ENCODE measurements at places on chromosomes 7 and 10. TPM values are rescaled to one million over a fixed set of nuclear protein-coding genes. Genes with fewer than 3 reads are reported as not detected.

The ZNF775 gene
- 8.8 TPM for total RNA-seq

The TAS2R4 gene
- 1.9 TPM for total RNA-seq

The C10orf90 gene
- total RNA-seq = not detected

The SSC4D gene
- 0.55 TPM for total RNA-seq

The DYDC2 gene
- not detected for total RNA-seq

The NEURL1 gene
- total RNA-seq = 0.93 TPM

The PPP1R17 gene
- total RNA-seq = not detected

The INHBA gene
- total RNA-seq = not detected

The NRP1 gene
- not detected for total RNA-seq

The REEP3 gene
- total RNA-seq = 9.7 TPM

The GPR22 gene
- not detected for total RNA-seq

The NPY4R2 gene
- not detected for total RNA-seq

The ATOH7 gene
- not detected for total RNA-seq

The MAGI2 gene
- total RNA-seq = 0.38 TPM

The GALNT17 gene
- total RNA-seq = not detected

GRCh38 chr10:57624856-57625592, 642.7 kb downstream of the IPMK start:
- DNase-seq = no peak

DNA sequence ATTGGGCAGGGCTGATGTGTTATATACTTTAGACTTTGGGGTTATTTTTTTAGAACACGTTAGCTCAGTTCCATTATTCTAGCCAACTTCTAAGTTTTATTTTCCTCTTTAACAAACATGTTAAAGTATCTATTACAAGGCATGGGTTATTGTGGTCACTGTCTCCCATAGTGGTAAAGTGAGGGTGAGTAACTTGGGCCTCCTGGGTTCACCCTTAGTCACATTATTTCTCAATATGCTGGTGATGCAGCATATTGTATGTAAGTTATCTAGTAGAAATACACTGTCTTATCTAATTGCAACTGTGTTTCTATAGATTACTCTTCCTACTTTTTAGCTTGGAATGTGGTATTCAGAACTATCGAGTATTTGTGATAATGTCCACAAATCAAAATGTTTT, 65.9 kb downstream of the BBS9 start:
- DNase-seq = no peak

- DNase-seq = no peak
These were observed 31.0 kb upstream of the STARD3NL start for GRCh38 chr7:38147005-38147404.

DNA sequence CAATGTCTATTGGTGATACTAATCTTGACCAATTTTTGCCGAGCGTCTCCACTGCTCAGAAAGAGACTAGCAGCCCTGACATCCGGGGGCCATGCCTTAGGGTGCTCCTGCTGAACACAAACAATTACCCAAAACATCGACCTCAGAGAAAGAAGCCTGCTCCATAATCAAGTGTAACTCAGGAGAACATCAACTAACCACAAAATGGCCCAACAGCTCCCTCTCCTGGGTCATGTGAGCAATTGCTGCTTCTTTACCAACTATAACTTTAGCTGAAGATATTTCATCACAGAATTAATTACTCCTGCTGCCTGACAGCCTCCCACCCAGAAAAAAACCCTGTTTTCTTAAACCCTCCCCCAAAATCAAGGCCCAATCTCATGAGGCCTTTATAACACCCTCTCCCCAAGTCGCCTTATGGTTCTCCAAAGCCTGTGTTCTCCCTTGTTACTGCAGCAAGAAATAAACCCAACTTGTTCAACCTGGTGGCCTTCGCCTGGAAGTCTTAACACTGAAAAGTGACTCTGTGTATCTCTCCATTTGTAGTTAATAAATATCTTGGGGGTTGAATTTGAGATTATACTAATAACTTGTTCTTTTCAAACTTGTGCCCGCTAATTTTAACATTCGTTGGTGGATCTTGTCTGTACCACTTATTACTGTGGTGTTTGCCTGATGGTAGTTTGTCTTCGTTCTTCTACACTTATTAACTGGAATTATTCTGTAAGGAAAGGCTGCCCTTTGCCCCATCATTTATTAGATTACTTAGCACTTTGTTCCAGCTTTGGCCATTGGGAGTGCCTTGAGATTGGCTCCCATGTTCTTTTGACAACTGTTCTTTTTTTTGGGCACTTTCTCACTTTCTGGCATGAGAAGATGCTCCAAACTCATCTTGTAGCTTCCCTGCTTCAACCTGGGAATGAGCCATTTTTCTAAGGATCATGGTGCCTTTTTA, 21.2 kb upstream of the RAMP3 start:
- no peak for DNase-seq

GRCh38 chr7:134165252-134165651, 38.1 kb downstream of the LRGUK start:
- DNase-seq = no peak

GRCh38 chr7:94129443-94130140, 125.4 kb upstream of the BET1 start:
- no peak for DNase-seq

DNA sequence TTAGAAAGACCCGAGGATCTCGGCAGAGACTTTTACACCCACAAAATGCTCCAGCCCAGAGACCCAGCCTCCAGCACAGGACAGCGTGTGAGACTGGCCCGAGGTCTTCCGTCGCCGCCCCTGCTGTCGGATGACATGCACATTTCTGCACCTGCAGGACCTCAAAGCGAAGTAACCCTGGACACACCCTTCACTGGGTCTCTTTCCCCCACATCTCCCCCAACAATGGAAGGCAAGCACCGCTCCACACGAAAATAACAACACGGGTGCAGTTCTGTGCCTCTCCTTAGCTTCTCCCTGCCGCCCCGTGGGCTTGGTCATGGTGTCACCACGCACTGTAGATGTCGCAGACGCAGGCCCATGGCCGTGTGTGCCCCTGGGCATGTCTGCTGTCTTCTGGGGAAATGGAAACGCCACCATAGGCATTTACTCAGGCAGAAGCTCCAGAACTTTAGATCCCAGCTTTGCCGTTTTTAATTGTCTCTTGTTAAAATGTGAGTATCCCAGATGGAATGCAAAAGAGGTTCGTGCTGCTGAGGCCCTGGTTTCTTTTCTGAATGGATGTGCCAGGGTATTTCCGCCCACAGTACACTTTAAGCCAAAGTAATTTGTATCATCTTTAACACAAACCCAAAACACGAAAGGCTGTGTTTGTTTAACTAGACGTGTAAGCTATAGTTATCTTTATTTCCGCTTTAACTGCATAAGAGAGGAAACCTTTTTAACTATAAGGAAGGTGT, 237.9 kb downstream of the MGMT start:
- no peak for DNase-seq

DNA sequence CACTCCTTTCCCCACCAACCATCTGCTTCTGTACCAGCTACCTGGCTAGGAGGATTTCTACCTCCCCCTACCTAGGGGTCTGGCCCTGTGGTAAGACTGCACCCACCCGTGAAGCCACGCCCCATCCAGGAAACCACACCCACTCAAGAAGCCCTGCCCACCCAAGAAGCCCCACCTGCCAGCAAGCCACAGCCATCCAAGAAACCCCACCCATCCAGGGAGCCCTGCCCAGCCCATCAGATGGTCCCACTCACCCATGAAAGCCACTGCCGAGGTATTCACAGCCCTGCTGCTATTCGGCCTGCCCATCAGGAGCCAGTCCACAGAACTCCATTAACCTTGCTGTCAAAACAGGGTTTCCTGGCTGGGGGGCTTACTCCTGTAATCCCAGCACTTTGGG, 15.6 kb upstream of the MUC3A start:
- DNase-seq = no peak

GRCh38 chr7:140600341-140600740, 40.3 kb downstream of the DENND2A start:
- DNase-seq = no peak

- no peak for DNase-seq
These were observed 87.1 kb upstream of the AFAP1L2 start for GRCh38 chr10:114491419-114491818.

GRCh38 chr10:48765527-48765926, 80.9 kb downstream of the WDFY4 start:
- DNase-seq = no peak

- peak; percentile 45 for DNase-seq
These were observed 16.9 kb upstream of the GPR146 start for GRCh38 chr7:1027242-1028043.

DNA sequence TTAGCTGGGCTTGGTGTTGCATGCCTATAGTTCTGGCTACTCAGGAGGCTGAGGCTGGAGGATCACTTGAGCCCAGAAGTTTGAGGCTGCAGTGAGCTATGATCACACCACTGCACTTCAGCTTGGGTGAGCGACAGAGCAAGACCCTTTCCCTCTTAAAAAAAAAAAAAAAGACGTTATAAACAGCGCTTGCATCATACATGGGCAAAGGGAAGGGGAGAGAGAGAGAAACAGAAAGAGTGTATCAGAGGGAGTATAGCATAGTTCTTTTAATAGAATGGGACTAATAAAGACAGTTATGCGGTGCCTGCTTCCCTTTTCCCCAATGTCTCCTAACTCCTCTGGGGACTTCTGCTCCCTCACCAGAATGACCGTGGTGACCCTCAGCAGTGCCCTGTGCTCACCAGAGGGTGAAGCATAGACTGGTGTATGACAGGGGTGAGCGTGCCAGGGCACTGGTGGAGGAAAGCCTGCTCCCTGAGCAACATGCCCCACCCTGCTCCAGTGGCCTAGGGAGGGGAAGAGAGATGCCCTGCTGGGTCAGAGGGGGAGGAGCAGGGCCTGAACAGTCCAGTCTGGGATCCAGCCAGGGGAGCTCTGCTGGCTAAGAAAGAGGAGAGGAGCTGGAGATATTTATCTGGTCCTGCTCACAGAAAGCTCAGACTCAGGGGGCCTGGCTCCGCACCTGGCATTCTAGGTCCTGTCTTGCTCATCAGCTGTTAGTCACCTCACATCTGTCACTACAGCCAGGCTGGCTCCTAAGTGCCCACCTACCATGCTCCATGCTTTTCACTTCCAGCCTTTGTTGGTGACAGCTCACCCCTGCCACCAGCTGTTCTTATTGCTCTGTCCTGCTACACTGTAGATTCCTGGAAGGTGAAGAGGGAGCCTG, 2.2 kb downstream of the PDZD7 start:
- no peak for DNase-seq

- DNase-seq = no peak
These were observed 23.8 kb upstream of the AHR start for GRCh38 chr7:17274551-17275245.

DNA sequence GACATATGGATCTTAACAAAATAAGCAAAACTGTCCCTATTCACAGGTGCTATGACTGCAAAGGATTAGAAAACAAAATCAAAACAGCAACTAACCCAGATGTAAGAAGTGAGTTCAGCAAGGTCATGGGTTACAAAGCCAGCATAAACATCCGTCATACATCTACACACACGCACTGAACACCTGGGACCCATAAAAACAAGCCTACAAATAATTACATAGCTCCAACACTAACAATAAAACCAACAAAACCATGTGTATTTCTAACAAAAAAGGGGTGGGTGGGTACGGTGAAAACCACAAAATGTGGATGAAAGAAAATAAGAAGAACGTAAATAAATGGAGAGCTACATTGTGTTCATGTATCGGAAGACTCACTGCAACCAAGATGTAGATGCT, 256.8 kb downstream of the ELFN1 start:
- DNase-seq = no peak

DNA sequence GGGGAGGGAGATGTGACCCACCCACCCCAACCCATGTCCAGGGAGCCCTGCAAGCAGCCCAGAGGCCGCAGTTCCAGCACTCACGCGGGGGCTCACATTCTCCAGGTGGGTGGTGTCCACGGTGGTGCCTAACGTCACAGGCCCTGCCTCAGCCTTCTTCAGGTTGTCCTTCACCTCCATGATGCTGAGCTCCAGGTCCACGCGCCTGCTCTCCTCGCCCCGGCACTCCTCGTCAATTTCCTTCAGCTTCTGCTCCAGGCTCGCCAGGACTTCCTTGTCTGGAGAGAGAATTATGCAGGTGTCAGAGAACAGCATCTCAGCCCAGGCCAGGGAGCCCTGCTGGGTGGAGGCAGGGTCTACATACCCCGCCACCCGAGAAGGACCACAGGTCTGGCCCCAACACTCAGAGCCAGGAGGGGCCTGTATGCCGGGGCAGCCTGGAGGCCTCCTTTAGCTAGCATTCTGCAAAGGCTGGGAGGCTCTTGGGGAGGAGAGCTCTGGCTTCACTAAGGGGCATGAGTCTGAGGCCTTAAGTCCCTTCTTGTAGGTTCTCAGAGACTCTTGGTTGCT, 58.2 kb downstream of the VWA2 start:
- no peak for DNase-seq

GRCh38 chr10:44173608-44173894, 211.3 kb downstream of the CXCL12 start:
- no peak for DNase-seq

GRCh38 chr10:75508814-75509306, 77.4 kb downstream of the LRMDA start:
- no peak for DNase-seq

GRCh38 chr7:14891289-14891688, 11.3 kb downstream of the DGKB start:
- no peak for DNase-seq

DNA sequence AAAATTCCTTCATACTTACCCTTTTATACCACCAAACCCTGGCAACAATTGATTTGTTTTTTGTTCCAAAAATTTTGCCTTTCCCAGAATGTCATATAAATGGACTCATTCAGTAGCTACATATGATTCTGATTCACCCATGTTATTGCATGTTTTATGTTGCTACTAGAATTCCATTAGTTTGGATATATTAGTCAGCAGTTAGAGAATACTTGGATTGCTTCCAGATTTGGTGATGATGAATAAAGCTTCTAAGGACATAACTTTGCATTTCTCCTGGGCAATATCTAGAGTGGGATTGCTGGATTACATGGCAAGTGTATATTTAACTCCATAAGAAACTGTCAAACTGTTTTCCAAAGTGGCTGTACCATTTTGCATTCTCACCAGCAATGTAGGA, 806.9 kb downstream of the DNAJB9 start:
- DNase-seq = no peak

DNA sequence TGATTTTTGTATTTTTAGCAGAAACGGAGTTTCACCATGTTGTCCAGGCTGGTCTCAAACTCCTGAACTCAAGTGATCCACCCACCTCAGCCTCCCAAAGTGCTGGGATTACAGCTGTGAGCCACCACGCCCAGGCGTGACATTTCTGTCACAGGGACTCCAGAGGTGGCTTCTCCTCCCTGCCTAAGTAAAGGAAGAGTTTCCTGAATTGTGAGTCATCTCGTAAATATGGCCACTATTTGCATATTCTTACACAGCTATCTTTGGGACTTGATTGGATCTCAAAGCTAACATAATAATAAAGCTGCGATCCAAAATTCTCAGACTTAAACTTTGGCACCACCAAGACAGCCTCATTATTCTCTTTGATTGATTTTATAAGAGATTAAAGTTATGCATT, 50.1 kb downstream of the ADARB2 start:
- DNase-seq = no peak

- DNase-seq = no peak
These were observed 257.6 kb downstream of the OTUD1 start for GRCh38 chr10:23696476-23696875.

- no peak for DNase-seq
These were observed 805.1 kb downstream of the TNS3 start for GRCh38 chr7:46776790-46777189.

- no peak for DNase-seq
These were observed 110.4 kb downstream of the PON1 start for GRCh38 chr7:95213809-95214492.

- DNase-seq = no peak
These were observed 43.1 kb downstream of the MAGI2 start for GRCh38 chr7:79410345-79410744.

- DNase-seq = no peak
These were observed 4.3 kb downstream of the CLIP2 start for GRCh38 chr7:74293577-74293908.

- DNase-seq = no peak
These were observed 109.5 kb upstream of the GJD4 start for GRCh38 chr10:35495521-35496119.
